D721Med (cell line): ENCODE measurements at places on chromosomes 2 and 18.
A peak's percentile ranks its signal among the peaks of the same experiment; 100 is the strongest.

DNA sequence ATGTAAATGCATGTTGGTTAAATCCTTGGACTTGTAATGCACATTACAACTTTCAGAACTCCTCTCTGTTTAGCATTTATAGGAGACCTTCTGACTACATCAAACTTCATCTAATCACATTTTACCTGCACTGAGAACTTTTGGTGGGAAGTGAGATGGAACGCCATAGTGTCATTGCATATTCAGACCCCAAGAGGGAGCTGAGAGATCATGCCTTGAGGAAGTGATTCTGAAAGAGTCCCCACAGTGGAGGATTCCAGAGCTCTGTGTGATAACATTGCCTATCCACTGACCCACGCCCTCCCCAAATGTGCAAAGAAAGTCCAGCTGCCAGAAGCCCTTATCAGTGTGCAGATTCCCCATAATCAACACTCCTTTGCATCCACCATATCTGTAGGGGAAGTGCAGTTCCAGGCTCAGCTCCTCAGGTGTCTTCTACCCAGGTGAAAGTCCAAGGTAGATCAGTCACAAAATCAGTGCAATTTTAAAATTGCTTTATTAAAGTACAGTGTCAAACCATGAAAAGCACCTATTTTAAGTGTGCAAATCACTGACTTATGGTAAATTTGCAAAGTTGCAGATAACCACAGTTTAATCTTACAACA, 212.4 kb downstream of the RPIA start:
- no peak for DNase-seq

DNA sequence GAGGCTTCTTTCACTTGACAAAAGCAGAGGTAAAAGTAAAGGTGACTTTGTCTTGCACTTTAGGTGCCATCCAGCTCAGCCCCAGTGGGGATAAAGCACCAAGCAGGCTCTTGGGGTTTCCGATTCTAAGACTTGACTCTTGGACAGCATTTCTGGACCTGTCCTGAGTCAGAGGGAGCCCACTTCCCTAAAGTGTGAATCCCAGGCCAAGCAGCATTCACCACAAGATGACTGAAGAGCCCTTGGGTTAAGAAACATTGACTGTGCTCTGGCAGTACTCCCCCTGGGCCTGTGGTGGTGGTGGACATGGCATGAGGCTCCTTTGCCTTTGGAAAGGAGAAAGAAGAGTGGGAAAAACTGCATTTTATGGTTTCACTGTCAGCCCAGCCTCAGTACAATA, 638.0 kb upstream of the VRK2 start:
- DNase-seq, result no peak

DNA sequence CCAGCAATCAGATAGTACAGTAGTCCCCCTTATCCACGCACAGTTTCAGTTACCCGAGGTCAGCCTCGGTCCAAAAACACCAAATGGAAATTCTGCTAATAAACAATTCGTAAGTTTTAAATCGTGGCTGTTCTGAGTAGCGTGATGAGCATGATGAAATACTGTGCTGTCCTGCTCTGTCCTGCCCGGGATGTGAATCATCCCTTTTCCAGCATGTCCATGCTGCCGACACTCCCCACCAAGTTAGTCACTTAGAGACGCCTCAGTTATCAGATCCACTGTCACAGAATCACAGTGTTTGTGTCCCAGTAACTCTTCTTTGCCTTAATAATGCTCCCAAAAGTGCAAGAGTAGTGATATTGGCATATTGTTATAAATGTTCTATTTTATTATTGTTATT, 62.1 kb downstream of the MEX3C start:
- no peak for DNase-seq

GRCh38 chr2:54558188-54559005, 102.3 kb downstream of the SPTBN1 start:
- DNase-seq, result peak; percentile 34

DNA sequence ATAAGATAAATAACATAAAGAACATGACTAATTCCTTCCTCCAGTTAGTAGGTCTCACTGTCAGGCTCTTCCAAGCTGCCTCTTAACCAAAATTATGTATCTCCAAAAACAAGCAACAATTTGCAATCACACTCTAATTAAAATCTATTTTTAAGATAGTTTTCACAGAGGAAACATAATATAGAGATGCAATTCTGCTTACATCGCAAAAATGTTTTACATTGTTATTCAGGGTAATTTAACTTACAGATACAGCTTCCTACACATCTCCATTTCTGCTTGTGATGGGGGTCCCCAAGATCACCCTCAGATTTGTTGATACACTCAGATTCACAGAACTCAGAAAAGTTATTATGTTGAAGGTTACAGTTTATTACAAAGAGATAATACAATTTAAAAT, 115.5 kb downstream of the DSC3 start:
- no peak for DNase-seq

DNA sequence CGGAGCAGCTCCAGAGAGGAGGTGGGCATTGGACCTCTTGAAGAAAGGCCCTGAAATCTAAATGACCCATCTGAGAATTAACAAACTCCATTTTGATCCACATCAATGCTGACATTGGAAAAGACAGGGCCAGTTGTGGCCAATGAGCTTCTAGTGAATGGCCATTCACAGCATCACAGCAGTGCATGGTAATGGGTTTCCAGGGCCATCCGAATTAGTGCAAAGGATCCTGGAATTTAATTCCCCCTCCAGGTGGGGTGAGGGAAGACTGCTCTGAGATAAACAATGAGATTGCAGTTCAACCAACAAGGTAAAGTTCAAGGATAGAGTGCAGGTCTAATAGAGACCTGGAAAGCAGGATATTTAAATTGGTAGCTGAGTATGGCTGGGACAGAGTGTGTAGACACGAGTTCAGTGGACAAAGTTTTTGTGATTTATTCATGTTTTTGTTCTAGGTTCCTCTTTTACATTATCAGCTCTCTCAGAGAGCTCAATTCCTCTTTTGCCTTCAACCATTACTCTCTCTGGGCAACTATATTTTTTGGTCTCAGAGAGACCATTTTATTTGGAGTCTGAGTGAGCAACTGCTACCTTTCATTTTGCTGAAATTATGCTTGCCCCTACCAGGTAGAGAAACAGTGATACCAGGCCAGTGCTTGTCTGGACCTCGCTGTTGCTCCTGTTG, 5.0 kb downstream of the TACR1 start:
- DNase-seq, result no peak

GRCh38 chr2:88852753-88853402, 161.4 kb downstream of the RPIA start:
- DNase-seq, result no peak

DNA sequence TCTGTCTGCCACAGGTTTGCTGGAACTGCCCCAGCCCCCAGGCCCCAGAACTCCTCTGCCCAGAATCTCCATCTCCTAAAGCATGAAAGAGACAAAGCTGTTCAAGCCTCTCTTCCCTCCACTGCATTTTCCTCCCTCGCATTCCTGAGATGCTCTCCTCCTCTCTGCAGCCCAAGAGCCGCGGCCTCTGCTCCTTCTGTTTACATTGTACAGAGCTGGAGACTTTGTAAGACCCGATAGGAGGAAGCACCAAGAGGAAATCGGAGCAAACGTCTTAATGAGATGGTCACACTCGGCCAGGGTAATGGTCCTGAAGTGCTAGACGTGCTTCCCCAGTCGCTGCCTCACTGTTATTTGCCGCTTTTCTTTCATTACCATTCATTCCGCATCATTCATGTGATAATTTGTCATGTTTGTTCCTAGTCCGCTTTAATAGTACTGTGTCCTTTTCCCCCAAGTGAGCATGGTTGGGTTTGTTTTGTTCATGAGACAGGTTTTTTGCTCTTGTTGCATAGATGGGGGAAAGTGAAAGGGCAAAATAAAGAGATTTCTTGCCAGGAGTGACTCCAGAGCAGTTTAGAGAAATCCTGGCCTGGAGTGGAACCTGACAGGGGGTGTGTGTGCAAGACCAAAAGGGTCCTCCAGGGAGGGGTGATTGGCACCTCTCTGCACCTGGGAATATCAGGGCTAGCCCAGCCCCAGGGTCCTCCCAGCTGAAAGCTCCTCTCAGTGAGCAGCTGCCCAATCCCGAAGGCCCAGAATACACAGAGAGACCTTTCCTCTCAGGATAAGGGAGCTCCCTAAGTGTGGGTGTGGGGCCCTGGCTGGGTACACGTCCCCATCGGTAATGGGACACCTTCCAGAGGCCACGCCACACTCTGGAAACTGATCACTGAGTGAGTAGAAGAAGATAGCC, 44.9 kb upstream of the ID2 start:
- no peak for DNase-seq
